ENCODE measurements at places on chromosomes 1 and 21.

DNA sequence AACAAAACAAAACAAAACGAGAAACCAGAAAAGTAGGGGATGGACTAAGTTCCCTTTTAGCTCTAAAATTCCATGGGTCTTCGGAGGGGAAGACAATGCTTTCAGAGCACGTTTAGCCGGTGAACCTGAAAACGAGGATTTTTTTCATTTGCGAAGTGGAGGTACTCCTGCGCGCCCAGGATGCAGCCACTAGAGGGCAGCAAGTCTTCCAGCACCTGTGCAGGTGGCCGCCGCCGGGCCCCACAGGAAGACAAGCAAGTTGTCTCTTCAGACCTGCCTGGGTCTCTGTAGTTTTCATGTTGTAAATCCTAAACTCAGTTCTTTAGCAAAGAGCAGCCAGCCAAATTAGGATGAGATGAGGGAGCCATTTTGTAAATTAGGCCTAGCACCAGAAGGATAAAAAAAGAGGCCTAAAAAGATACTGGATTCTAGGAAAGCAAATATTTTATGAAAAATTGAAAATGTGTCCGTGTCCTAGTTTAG is 17.7 kb upstream of the SNX27 start:
- DNase-seq: peak; percentile 38

- no peak for DNase-seq
Measured at GRCh38 chr1:206713070-206713469, 28.4 kb downstream of the MAPKAPK2 start.

DNA sequence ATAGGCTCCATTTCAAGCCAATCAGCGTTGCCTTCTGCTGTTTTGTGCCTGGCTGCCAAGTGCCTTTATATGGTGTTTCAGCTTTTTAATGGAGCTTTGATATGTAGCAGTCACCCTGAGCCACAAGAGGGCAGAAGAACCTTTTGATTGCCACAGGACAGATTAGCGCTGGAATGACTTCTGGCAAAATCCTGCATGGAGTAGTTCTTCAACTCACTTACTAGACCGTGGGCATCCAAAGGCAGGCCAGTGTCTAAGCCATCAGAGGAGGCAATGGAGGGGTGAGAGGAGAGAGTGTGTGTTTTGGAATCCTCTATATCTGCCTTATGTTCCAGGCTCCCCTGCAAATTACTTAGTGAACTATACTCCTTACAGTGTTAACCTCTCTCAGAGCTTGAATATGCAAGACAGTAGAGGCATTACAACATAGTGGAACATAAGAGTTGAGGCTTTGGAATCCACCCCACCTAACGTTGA is 56.2 kb downstream of the ST3GAL3 start:
- DNase-seq: peak; percentile 90

- DNase-seq: no peak
Measured at GRCh38 chr21:34004974-34005373, 68.4 kb upstream of the MRPS6 start.

DNA sequence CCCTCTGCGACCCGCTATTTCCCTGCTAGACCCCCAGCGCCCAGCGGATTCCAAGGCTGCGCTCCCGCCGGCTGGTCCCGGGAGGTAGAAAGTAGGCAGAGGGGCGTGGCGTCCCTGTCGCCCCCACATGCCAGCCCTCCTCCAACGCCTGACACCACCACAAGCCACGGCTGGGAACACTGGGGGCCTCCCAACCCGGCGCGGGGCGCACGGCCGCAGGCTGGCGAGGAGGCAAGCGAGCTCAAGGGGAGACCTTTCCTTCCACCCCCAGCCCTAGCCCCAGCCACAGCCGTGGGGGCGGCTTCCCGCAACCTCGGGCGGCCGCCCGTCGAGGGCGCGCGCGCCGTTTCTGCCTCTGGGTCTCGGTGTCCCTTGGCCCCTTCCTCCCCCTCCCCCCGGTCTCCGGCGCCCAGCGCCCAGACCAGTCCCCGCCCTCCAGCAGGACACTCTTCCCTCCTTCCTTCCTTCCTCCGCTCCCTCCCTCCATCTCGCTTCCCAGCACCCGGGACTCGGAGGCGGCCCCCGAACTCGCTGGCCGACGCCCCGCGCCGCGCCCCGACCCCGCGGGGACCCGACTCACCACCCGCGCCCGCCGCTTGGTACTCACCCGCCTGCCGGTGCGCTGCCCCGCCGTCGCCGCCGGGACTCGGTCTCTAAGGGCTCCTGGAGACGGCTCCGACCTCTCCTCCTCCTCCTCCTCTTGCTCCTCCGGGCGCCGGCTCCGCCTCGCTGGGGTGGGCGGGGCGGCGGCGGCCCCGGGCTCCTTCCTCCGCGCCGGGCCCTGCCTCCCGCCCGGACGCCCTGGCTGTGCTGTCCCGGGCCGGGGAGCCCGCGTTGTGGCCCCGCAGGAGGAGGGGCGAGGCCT is at the start of gene GNG12:
Gene GNG12, minus strand, starts transcription at position 731 of the 865 bp plus-strand sequence. CDS start 125,781 bp downstream, outside the sequence.
- no peak for DNase-seq

DNA sequence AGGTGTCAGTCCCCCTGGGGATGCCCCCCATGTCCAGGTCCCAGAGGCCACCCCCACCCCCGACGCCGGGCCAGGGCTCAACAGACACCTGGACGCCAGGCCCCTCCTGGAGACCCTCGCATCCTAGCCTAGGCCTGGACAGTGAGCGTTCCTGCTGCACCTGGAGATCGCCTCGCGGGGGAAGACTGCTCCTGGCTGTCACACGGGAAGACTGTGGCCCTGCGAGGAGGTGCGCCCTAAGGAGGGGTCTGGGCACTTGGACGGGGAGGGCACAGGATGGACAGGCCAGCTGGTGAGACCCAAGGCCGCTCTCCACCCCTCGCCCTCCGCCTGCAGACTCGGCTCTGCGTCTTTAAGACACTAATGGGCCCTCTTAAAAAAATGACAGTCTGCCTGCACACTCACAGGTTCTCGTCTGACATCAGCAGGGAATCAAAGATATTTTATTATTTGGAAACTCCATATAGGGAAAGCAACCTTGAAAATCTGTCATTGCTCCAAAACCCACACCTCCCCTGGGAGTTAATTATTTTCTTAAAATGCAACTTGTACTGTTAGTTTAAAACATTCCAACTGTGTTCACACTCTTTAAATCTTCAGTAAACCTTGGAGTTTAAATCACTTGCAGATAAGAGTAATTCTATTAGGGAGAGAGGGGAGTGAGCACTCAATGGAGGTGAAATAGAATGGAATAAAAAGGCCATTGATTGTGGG is 45.6 kb upstream of the ACTRT2 start:
- no peak for DNase-seq

DNA sequence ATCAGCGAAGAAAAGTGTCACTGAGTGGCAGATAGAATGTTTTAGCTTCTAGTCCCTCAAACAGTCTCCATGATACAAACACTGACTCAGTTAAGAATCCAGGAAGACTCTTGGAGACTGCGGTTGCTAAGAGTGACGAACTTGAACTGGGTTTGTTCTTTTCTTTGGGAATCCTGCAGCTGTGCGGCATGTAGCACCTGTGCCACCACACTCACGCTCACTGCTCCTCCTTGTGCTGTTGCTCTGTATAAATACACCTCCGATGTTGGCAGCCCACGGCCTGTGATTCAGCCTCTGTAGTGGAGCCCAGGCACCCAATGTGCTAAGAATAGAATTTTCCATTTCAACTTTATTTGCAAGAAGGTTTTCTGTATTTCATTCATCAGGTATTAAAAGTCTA is 5.5 kb upstream of the PPIE start:
- no peak for DNase-seq

DNA sequence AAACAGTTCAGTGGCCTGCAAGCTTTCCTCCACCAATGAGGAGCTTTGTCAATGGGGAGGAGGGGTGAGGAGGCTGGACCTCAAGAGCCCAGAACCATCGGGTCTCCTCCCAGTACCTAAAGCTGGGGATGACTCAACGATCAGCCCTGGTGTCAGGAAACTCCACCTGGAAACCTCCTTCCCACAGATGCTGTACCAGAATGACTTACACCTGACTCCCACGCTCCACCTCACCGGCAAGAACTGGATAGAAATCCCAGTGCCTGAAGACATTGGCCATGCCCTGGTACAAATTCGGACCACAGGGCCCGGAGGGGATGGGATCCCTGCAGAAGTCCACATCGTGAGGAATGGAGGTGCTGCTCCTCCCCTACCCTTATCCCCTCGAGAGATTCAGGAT is 11.4 kb downstream of the TMEM81 start:
- DNase-seq: no peak

- peak; percentile 21 for DNase-seq
Measured at GRCh38 chr1:79422726-79423125, 416.2 kb upstream of the ADGRL4 start.

GRCh38 chr1:62484824-62485468 is 48.1 kb downstream of the USP1 start:
- DNase-seq: no peak

DNA sequence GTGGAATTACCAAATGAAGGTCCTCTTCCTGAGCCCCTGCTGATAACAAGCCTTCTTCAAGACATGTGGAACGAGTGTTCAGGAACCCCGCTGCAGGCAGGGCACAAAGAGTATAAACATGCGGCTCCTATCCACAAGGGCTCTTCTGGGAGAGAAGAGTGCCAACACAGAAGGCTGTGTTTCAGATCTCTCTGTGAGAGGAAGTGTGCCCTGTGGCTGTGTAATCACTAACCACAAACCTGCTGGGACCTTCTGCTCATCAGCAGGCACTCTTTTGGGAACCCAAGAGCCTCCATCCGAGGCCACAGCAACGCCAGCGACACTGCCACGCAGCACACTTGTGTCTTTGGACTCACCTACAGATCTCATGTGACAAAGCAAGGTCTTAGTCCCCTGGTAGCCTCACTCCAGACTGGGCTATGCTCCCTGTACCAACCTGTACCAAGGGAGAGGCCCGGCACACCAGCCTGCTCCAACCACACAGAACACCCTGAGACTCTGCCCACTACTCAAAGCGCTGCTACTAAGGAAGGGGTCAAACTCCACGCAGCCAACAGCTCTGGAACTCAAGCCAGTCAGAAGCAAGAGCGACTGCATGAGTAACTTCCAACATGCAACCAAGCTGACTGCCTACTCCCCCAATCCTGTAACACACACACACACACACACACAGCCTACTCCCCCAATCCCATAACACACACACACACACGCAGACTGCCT is 7.8 kb downstream of the PTTG1IP start:
- no peak for DNase-seq

DNA sequence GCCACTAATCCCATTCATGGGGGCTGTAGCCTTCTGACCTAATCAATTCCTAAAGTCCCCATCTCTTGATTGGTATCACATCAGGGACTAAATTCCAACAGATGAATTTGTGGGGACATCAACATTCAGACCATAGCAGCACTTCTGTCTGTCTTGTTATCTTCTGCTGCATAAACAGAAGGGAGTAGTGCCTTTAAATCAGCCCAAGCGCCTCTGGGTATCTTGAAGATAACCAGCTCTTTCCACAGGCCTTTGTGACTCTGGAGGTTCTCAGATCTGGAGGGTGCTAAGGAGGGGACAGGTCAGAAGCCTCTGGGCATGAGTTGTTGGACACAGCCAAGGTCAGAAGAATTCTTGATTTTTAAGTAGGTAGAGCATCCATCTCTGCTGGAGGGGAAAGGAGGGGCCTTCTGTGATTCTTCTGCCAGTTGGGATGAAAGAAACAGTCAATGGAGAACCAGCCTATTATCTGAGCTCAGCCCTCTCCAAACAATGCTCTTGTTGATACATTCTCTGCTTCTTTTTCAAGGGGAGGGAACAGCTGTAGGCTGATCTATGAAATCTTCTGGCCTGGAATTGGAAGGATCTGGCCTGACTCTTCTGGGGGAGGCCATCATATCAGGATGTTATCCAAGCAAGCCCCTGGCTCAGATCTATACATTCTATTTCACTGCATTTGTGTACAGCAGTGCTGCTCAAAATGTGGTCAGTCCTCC is 31.3 kb upstream of the LRIG2 start:
- no peak for DNase-seq

GRCh38 chr1:159315381-159315780 is 13.2 kb downstream of the FCER1A start:
- DNase-seq: no peak

GRCh38 chr1:112322018-112322417 is 74.0 kb upstream of the CTTNBP2NL start:
- no peak for DNase-seq

- peak; percentile 5 for DNase-seq
Measured at GRCh38 chr1:167938080-167938636, 1.3 kb upstream of the MPC2 start.

DNA sequence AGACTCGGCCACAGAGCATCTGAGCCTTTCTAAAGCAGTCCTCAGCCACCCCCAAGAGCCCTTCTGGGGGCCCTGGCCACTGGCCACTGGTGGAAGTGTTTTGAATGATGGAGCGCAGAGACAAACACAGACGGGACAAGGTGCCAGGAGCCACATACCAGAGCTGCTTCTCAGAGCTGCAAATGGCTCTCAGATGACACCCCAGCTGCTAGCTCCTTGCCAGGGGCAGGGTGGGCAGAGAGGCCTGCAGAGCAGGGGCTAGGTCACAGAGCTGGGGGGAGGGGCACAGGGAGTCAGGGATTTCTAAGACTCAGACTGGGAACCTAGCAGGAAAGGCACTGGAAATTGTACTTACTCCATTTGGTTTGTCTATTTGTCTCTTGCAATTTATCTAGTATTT is 30.4 kb downstream of the KCNN3 start:
- no peak for DNase-seq

DNA sequence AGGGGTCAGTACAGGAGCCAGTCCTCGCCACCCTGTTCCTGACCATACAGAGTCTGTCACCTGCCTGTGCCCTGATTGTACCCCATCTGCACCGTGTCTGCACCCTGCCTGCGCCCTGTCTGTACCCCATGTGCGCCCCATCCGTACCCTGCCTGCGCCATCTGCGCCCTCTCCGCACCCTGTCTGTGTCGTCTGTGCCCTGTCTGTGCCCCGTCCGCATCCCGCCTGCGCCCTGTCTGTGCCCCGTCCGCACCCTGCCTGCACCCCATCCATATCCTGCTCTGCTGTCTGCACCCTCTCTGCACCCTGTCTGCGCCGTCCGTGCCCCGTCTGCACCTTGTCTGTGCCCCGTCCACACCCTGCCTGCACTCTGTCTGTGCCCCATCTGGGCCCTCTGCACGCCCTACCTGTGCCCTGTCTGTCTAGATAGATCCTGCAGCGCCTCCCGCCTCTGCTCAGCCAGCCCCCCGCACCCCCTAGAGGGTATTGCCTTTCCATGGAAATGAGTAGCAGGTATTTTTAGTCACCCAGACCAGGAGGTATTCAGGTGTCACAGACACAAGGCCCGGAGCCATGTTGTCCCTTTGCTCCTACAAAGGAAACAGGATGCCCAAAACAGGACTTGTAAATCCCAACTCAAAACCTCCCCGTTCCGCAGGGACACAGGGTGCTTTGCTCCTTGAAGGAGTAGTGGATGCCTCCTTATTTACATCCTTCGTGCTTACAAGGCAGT is 7.7 kb upstream of the NPHP4 start:
- no peak for DNase-seq

- DNase-seq: no peak
Measured at GRCh38 chr1:45454464-45454863, 36.5 kb downstream of the TESK2 start.

GRCh38 chr1:89332461-89332860 is 31.4 kb upstream of the GBP6 start:
- DNase-seq: no peak

Data from NCI-H748 treated with DMSO at 0.1 percent for 48 hours (cell line).